DMS 273 treated with DMSO at 0.1 percent for 48 hours (cell line): ENCODE measurements at places on chromosomes 2 and 18.
A peak's percentile ranks its signal among the peaks of the same experiment; 100 is the strongest.

GRCh38 chr2:38592951-38593350 is 9.8 kb downstream of the HNRNPLL start:
- no peak for DNase-seq

DNA sequence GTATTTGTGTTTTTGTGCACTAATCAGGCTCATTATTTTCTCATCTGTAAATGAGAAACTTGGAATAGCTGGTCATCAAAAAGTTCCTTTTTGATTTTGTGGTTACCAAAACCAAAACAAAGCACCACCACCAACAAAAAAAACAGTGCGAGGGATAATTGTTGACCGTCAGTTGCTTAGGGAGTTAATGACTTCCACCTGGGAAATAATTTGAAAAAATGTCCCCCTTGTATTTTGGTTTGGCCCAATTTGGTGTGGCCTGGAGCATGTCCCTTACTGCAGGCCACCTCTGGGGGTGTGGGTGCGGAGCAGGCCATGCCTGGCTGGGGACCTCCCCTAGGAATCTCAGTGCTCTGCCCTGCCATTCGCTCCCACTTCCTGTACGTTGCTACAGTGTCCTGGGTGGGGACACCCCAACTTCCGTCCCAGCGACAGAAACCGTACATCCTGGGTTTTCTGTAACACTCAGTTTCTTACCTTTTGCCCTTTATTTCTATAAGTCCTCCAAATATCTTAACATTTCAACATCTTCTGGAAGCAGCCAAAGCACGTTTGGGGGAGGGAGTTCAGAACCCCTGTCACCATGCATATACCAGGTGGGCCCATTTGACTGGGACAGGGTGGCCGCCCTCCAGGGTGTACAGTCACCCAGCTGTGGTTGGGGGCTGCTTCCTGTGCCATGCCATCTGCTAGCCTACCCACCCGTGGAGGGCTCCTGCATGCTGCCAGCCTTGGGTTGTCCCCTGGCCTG is 31.3 kb downstream of the NCK2 start:
- no peak for DNase-seq

- DNase-seq: no peak
Observed at GRCh38 chr2:200743042-200743676, 68.6 kb upstream of the BZW1 start.

DNA sequence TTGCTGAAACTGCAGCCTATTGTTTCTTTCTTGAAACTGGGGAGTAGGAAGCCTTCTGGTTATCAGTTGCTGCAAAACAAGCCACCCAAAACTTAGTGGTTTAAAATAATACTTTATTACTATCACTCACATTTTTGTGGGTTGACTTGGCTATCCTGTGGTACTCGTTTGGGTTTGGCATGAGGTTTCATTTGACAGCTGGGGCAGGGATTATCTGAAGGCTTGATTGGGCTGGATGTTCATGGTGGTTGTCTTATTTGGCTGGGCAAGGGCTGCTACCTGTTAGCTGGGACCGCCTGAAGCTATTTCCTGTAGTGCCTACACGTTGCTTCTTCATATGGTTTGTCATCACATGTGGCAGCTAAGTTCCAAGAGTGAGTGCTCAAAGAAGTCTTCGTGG is 122.3 kb downstream of the PLCL1 start:
- DNase-seq: no peak

DNA sequence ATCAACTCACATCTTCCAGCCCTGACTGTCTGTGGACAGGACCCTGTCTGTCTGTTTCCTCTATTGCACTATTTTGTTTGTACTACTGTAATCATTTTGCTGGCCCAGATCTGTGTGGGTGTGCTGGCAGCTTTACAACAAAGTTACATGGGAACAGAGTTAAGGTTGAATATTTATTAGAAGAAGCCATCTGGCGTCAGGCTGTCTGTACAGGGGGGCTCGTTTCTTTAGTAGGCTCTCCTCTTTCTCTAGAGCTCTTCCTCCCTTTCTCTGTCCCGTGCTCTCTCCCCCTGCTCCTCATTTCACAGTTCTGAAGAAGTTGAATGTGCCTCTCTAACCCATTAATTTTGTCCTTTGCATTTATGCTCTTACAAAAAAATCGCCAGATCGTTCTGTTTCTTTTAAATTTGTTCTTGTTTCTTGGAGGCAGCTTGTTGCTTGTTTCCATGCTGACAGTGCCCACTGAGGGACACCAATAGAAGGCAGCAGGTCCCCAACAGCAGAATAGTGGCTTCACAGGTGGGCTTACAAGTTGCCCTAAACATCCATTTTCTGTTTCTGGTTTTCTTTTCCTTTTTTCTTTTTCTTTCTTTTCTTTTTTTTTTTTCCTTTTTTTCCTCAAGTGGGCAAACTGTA is 315.2 kb upstream of the ZEB2 start:
- DNase-seq: peak; percentile 97

- DNase-seq: no peak
Observed at GRCh38 chr2:85481818-85482777, 56.9 kb upstream of the MAT2A start.

GRCh38 chr2:42961385-42961811 is 169.0 kb upstream of the HAAO start:
- no peak for DNase-seq

- DNase-seq: no peak
Observed at GRCh38 chr2:48906633-48907032, 151.1 kb upstream of the LHCGR start.

DNA sequence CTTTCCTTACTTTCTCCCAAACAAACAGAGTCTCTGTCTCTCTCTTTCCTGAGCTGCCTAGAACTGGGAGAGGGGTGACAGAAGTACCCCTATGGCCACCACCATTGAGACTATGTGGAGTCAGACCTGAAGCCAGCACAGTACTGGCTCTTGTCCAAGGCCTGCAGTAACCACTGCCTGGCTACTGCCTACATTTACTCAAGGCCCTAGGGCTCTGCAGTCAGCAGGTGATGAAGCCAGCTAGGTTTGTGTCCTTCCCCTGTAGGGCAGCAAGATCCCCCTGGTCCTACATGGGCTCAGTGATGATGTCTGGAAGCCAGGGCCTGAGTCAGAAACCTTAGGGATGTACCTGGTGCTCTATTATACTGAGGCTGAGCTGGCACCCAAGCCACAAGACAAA is 12.2 kb downstream of the MYO3B start:
- DNase-seq: no peak

GRCh38 chr18:11883153-11883552 is 25.0 kb downstream of the MPPE1 start:
- DNase-seq: no peak

DNA sequence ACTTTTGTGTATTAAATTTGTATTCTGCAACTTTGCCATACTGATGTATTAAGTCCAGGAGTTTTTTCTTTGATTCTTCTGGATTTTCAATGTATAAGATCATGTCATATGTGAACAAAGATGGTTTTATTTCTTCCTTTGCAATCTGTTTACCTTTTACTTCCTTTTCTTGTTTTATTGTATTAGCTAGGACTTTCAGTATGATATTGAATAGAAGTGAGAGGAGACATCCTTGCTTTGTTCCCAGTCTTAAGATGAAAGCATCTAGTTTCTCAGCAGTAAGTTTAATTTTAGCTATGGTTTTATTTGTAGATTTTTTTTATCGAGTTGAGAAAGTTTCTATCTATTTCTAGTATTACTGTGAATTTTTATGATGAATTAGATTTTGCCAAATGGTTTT is 25.5 kb downstream of the VRK2 start:
- no peak for DNase-seq

DNA sequence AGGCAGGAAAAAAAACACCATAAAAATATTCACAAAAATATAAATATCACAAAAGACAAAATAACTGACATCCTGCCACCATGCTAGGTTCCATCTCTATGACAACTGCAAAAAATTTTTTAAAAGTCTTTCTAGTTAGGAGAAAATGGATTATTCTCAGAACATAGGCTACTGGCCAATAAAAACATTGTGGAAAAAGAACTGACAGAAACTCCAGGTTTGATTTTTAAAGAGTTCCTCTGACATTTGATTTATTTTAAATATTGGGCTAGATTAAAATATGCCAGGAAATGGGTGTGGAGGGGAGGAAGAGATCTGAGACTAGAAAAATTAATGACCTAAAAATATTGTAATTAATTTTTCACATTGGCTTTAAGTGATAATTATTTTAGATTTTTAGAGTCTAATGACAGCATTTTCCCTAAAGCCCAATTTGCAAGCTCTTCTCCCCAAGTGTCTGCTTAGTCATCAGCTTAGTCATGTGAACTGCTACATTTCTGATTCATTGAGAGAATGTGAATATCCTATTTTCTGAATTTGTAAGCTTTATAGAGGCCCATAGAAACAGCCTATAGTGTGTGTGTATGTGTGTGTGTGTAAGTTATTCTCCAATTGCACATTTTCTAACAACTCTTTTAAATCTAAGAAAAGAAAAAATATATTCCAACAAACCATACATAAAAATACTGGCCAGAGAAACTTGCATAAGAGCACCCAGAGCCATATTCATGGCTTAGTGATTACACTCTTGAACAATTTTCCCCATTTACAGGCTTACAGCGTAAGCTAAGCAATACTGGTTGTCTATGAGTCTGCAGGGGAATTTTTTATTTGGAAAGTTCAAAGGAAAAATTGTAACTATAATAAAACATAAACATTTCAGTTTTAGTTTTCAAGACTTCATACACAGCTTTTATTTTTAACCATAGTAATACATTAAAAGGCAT is 48.4 kb downstream of the TMEFF2 start:
- no peak for DNase-seq

- no peak for DNase-seq
Observed at GRCh38 chr2:237096201-237096600, 10.5 kb downstream of the COPS8 start.

DNA sequence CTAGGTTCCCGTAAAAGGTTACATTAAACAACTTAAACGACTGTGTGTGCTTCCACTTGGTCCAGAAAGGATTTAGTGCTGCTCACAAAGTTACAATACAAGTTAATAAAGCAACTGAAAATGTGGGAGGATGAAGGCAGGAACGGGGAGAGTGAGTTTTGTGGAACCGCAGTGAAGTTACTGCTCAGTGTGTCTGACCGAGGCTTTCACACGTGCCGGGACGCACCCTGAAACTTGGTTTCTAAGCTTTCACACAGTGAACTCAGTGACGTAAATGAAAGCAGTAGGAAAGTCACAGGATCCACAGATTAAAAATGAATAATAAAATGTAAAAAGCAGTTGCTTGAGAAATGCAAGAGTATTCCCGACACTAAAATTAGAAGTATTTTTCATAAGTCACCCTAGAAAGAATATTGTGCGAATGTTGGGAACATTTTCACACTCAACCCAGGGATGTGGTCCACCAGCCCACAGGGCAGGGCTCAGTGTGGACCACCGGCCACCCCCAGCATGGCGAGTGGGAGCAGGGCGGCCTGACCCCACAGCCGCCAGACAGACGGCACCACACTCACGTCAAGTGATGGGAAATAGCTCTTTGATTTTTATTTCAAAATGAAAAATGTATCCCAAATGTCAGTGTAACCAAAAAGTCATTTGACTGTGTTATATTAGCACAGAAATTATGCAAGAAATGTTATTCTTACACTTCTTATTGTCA is 32.6 kb upstream of the CHMP1B start:
- no peak for DNase-seq

DNA sequence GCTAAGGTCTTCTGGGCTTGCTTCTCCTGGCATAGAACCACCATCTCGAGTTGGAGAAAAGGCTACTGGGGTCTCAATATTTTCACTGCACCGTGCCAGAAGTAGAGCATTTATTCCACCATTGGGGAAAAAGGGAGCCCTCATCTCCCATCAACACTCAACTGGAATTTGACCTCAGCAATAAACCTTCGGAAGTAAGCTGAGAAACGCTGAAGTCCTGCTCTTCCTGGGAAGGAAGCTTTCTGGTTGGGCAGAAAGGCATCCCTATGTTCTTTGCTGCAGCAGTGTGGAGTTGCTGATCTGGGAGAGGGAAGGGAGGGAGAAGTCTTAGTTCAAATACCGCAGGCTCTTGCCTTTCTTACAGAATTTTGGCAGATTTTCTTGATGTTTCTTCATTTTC is 368.8 kb downstream of the NUP35 start:
- DNase-seq: no peak

DNA sequence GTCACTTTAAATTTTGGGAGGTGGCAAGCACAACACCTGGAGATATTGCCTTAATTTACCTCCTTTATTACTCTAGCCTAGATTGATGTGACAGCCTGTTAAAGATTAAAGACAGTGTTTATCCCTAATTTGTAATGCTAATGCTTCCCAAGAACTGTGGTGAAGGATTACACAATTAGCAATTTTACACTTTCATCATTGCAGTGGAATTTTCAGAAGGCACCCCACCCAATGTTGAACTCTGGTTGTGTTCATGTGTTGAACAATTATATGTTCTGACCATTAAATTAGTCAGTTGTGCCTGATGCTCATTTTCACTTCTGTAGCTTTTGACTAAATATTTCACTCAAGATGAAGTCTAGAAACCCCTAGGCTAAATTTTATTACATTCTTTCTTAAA is 317.1 kb upstream of the CWC22 start:
- no peak for DNase-seq

GRCh38 chr18:50097702-50098101 is 97.2 kb downstream of the MYO5B start:
- no peak for DNase-seq

DNA sequence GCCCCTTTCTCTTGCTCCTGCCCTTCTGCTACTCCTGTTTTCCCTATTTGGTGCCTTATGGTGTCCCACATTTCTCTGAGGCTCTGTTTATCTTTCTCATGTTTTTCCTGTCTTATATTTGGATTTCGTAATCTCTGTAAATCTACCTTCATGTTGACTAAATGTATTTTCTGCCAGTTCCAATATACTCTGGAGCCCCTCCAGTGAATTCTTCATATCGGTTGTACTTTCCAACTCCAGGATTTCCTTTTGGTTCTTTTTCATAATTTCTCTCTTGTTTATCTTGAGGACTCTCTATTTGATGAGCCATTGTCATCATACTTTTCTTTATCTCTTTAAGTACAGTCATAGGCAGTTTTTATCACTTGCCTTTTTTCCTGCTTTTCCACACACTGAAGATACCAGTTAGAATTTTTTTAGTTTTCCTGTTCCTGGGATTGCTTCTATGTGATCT is 19.1 kb downstream of the SCLY start:
- DNase-seq: no peak

GRCh38 chr2:15749460-15750432 is 158.1 kb downstream of the DDX1 start:
- DNase-seq: no peak

GRCh38 chr18:13003466-13003896 is 12.3 kb downstream of the CEP192 start:
- DNase-seq: no peak
